Stimulated activated CD8-positive, alpha-beta memory T cell treated with anti-CD3 and anti-CD28 coated beads, Interleukin-15, amount 100 ng/mL, for 24 hours (primary cell): ENCODE measurements at places on chromosomes 7 and 10.

GRCh38 chr10:68074031-68074774 is 880 bp downstream of the HERC4 start:
- no peak for DNase-seq

DNA sequence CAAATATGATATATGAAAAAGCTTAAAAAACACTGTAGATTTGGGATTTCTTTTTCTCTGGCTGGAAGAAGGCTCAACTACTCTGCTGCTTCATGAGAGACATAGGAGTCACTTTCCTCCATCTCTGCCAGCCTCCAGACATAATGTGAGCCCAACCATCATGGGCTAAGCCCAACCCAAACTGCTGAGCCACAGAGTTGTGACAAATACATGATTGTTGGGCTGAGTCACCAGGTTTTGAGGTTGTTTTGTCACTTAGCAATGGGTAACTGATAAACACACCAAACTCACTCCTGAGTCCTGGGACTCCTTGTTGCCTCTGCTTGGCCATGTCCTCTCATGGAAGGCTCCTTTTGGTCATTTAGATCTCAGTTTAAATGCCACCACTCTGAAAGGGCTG is 381.8 kb upstream of the FZD8 start:
- DNase-seq, result no peak

- no peak for DNase-seq
Measured at GRCh38 chr10:36269222-36269621, 627.1 kb upstream of the FZD8 start.

- no peak for DNase-seq
Measured at GRCh38 chr10:76393875-76394706, 962.7 kb downstream of the LRMDA start.

GRCh38 chr7:119969054-119969453 is 303.9 kb upstream of the KCND2 start:
- DNase-seq, result no peak

DNA sequence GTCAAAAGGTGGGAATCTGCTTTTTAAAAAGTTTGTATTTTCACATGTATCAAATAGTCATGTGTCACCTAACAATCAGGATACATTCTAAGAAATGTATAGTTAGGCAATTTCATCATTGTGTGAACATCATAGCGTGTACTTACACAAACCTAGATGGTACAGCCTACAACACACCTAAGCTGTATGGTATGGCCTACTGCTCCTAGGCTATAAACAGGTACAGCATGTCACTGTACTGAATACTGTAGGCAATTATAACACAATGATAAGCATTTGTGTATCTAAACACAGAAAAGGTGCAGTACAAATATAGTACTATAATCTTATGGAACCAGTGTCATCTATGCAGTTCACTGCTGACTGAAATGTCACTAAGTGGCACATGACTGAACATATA is 17.8 kb downstream of the COA1 start:
- no peak for DNase-seq

DNA sequence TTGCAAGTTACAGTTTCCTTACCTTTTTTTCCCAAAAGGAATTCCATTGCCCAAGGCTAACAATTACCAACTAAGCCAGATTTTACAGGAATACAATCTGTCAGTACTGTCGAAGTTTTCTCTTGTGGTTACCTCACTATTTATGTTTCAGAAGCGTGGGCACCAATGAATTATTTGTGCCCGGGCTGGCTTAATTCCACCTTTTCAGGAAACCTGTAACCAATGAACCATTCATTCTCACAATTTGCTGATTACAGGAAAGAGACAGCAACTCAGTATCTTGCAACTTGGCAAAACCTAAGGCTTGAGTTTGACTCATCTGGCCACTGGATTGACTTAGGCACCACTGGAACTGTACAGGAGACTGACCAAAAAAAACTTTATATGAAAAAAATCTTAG is 485.6 kb downstream of the INHBA start:
- no peak for DNase-seq

DNA sequence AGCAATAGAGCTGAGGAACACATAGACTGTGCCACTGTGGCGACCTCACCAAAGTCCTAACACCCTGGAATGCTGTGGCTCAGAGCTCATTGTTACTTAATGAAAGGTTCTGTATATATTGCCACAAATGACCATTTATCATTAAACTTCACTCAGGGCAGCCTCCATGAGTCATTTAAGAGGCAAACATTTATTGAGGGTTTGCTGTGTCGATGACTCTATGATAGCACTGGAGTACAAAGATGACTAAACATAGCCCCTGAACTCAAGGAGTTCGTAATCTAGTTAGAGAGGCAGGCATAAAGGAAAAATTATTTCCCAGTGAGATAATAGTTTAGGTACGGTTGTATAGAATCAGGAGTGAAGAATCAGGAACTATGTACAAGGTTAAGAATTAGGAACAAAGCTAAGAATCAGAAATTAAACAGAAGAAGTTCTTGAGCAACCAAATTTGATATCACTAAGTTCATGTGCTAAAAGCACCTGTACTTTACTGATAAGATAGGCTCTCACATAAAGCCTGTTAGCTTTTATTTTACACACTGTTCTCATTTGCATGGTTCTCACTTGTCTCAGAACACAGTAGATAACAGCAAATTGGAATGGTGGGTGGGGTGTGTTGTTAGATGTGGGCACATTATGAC is 7.9 kb downstream of the ENTPD7 start:
- no peak for DNase-seq

- no peak for DNase-seq
Measured at GRCh38 chr7:66629222-66630062, 761 bp downstream of the KCTD7 start.

DNA sequence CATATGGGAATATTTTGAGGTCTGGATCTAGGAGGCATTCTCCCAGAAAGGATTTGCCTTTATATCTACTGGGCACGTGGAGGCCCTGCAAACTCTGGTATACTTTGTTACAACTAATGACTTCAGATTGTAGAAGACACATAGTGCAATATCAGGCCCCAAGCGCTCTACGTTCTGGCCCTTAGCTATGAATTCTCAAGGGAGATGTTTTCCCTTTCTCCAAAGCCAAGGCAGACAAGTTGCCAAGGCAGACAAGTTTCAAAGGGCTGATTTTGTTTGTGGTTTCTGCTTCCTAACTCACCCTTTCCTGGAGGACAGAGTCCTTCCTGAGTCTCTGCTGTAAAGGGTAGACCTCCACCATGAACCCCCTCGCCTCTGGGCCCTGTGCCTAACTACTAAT is 99.4 kb upstream of the CTTNBP2 start:
- DNase-seq, result no peak

DNA sequence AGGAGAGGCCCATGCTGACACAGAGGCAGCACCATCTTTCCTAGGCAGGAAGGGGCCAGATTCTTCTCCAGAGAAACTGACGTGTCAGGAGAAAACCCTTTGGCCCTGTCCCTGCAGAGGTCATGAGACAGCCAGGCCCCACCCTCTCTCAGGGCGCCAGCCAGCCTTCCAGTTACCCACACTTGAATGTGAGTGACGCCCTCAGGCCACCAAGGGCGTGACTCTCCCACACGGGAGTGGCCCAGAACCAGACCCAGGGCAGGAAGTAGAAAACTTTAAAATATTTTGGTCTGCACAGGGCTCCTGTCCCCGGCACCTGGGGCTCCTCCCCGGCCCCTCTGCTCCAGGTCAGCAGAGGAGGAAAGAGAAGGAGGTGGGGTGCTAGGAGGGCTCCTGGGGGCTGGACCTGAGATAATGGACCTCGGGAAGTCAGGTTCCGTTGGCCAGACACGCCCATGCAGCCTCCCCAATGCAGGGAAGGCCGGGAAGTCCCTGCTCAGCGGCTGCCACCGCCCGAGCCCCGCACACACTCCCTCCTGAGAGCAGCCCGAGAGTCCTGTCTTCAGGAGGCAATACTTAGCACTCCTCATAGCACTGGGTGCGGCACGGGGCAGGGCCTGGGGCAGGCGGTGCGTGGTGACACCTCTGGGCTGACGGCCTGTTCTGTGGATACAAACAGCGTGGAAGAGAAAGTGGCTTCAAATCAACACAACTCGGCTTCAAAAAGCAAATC is 67.0 kb upstream of the CFAP46 start:
- DNase-seq, result no peak

DNA sequence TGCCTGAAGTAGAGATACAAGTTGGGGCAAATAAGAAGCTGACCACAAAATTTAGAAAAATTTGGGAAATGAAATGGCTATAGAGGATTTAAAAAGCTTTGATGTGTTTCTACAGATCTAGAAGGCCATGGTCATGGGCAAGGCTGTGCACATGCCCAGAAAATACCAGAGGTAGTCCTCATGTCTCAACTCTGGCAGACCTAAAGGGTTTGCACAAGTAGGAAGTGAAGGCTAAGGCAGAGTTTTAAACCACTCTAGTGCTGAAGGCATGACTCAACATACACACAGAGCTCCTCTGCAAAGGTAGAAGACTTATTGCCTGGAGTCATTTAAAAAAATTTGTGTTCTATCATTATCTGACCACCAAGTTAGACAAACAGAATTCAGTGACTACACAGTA is 364.6 kb downstream of the CCSER2 start:
- DNase-seq, result no peak
